Posterior cingulate gyrus (tissue), 11 donors: ENCODE measurements at places on chromosomes 6 and 20.

GRCh38 chr6:86961455-86962200 lies 24.3 kb downstream of the HTR1E start:
- no peak for DNase-seq

GRCh38 chr6:138155443-138155842 lies 6.3 kb upstream of the ARFGEF3 start:
- DNase-seq, result no peak

DNA sequence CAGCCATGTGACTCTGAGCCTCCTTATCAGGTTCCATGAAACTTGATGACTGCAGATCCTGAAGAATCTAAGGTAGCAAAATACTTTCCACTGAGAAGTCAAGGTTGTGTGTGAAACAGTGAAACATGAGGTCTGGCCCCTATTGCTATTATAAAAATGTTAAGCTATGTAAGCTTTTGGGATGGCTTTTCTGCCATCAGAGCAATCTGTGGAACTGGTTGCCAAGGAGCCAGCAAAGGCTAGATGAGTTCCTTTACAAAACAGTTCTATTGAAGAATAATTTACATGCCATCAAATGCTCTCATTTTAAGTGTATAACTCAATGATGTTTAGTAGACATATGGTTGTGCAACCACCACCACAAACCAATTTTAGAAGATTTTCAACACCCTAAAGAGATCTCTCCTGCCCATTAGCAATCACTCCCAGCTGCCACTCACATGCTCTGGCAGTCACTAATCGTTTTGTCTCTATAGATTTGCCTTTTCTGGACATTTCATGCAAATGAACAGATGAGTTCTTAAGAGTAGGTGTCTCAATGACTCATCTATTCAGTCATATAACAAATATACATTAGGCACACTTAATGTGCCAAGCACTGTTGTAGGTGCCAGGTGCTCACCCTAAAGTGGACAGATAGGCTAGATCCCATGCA lies 19.9 kb upstream of the MEP1A start:
- DNase-seq, result no peak

GRCh38 chr6:111113336-111114086 lies 26.2 kb downstream of the SLC16A10 start:
- DNase-seq, result no peak

DNA sequence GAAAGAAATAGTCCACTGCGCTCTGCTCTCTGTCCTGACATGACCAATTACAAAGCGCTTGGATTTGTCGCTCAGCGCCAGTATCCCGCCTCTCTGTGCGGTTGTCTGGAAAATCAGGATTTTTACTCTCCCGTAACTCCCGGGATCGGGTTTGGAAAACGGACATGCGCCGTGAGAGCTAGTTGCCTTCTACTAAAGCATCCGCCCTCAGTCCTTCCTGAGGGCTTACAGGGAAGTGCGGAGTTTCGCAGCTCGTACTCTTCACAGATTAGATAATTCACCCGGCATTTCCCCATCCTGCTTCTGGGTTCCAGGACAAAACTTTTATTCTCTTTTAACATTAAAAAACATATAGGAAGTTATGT lies 427 bp upstream of the MKKS start:
- DNase-seq, result peak; percentile 89

- no peak for DNase-seq
These were observed 8.9 kb downstream of the SNHG17 start for GRCh38 chr20:38426006-38426897.

- no peak for DNase-seq
These were observed 13.5 kb upstream of the SMIM26 start for GRCh38 chr20:18553746-18554145.

DNA sequence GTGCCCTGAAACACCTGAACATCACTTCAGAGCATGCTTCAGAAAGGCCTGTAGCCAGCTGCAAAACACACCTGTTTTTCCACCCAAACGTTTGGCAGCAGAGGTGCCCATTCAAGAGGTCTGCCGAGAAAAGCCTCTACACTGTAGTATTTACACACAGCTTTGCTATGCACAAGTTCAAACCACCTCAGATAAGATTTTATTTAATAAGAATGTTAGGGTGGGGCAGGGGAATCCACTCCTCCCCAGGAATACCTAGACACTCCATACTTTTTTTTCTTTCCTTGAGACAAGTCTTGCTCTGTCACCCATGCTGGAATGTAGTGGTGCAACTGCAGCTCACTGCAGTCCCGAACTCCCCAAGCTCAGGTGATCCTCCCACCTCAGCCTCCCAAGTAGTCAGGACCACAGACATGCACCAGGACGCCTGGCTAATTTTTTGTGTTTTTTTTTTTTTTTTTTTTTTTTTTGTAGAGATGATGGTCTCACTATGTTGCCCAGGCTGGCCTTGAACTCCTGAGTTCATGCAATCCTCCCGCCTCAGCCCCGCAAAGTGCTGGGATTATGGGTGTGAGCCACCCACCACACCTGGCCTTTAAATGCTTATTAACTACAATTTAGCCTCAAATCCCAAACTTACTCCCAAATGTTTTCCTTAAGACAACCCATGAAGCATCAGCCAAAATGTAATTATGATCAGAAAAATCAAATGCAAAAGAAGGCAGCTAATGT lies 9.7 kb downstream of the MRPL14 start:
- DNase-seq, result no peak

GRCh38 chr20:48725555-48725991 lies 102.2 kb downstream of the PREX1 start:
- no peak for DNase-seq

DNA sequence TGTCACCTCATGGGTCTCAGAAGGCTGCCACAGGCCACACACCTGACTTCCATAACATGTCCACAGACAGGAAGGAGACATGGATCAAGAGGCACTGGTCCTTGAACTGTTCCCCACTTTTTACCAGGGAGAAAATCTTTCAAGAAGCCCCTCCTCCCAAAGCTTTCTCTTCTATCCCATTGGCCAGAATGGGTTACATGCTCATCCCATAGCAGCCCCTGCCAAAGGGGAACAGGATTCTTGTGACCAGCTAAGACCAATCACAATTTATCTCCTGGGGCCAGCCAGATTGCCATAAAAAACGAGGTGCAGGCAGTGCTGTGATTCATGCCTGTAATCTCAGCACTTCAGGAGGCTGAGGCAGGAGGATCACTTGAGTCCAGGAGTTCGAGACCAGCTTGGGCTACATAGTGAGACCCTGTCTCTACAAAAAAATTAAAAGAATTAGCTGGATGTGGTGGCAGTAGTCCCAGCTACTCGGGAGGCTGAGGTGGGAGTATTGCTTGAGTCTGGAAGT lies 59.4 kb downstream of the TMEM242 start:
- no peak for DNase-seq

DNA sequence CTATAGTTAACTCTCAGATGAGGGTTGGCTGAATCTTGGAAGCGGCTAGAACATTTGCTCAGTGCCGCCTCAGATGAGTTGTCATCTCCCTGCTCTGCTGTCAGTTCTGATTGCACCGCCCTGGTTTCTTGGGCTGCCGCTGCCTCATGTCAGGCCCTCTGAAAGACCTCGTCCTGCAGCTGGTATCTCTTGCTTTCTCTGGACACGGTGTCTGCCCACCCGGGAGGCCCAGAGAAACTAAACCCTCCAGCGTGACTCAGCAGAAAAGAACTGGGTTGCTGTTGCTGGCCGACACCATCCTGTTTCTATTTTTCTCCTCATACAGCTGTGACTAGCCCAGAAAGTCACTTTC lies 355.4 kb downstream of the CD83 start:
- no peak for DNase-seq

- peak; percentile 96 for DNase-seq
These were observed 5.5 kb upstream of the ARMC12 start for GRCh38 chr6:35731414-35731735.

DNA sequence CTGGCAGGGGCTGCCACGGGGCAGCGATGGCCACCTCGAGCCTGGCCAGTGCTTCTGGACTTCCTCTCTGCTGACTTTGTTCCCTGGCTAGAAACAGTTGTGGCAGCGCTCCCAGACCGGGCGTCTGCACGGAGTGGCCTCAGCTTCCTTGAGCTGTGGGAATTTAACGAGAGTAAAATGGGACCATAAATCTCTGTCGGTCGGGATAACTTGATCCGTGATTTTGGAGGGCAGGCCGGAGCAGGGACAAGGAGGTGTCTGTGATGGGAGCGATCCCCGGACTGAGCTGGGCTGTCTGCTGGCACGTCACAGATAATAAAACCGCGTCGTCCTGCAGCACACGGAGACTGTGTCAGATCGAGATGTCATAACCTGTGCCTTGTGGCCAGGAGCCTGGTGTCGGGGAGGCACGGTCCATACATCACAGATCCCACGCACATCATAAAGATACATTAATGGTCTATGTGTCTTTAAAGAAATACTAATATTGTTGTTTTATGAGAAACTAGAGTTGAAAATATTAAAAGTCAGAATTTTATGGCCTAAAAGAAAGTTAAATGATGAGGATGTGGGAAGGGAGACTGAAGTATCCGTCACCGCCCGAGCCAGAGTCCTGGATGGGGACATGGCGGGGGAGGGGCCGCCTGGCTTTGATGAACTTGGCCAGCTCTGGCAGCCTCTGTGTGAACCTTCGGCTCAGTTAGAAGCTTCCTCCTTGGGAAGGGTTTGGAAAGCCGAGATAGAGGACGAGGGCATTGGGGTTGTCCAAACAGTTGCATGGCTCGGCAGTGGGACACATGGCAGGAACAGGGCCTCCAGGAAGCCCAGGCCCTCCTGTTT lies 6.5 kb upstream of the RBBP8NL start:
- DNase-seq, result peak; percentile 22

DNA sequence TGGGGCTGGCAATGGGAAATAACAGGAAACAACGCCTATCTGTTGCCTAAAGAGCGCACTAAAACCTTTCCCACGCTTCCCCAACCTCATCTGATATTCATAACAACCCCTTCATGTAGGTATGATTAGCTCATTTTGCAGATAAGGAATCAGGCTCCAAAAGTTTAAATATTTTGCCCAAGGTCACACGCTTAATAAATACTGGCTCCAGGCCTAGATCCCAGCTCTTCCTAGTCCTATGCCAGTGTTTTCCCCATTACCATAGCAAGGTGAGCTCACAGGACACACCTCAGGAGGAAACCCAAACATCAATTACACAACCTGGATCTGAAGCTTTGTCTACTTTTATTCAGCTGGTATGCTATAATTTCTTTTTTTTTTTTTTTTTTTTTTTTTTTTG lies 19.6 kb downstream of the MBOAT1 start:
- DNase-seq, result no peak

- no peak for DNase-seq
These were observed 43.3 kb upstream of the ARMC2 start for GRCh38 chr6:108804956-108805355.

GRCh38 chr6:919500-919899 lies 226.6 kb upstream of the EXOC2 start:
- no peak for DNase-seq

GRCh38 chr20:21554985-21555384 lies 41.1 kb upstream of the NKX2-2 start:
- DNase-seq, result peak; percentile 44

GRCh38 chr6:46584586-46584985 lies 68.0 kb downstream of the CYP39A1 start:
- no peak for DNase-seq

DNA sequence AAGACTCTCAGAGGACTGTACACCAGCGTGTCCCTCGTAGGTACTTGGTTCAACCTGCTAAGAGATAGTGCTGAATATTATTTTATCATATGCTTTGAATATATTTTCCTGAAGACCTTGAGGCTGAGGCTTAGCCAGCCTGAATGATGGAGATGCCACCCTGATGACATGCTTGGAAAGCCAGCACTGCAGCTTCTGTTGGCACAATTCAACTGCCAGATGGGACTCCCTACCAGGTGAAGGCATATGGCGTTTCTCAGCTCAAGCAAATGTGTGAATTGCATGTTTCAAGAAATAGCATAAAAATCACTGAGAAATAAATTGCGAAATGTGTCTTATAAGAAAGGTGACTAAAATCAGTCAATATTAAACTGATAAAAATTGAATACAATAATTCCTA lies 228.1 kb upstream of the CST7 start:
- no peak for DNase-seq

- no peak for DNase-seq
These were observed 37.6 kb downstream of the RRBP1 start for GRCh38 chr20:17644451-17644850.

DNA sequence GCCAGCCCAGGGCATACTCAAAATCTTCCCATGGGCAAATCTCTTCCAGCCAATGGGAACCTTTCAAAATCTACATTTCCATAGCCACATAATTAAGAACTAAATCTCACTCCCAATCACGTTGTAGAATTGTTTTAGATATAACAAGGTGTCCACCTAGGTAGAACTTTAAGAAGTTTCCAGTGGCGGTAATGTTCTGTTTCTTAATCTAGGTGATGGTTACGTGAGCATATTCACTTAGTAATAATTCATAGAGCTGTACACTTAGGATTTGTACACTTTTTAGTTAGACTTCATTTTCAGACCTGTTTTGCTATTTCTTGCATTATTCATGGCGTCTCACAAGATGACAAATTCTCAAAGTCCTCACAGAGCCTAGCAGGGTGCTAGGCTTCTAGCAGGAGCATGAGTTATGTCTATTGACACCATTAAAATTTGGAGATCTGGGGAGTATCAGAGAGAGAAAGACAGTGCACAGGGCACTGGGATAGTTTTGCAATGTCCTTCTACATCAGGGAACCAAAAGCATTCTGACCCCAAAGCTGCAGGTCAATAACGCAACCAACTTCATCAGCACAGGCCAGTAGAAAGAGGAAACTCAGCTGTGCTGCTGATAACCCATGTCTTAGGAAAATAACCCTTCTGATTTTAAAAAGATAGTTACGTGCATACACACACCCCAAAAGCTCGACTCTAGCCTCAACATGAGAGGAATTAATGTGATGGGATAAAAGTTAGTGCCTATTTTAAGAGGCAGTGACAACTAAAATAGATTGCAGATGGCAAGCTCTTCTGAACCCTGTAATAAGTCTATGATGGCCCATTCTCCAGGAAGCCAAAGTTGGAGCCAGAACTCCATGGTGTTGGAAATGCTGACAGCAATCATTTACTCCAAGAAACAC lies 518.1 kb upstream of the JARID2 start:
- DNase-seq, result no peak

DNA sequence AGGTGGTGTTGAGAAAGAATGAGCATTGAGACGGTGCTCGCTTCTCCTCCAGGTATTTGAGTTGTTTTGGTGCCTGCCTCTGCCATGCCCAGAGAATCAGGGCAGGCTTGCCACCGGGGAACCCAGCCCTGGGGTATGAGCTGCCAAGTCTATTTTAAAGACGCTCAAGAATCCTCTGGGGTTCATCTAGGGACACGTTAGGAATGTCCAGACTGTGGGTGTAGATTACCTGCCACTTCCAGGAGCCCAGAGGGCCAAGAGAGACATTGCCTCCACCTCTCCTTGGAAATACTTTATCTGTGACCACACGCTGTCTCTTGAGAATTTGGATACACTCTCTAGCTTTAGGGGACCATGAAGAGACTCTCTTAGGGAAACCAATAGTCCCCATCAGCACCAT lies 28.3 kb downstream of the SAYSD1 start:
- no peak for DNase-seq

DNA sequence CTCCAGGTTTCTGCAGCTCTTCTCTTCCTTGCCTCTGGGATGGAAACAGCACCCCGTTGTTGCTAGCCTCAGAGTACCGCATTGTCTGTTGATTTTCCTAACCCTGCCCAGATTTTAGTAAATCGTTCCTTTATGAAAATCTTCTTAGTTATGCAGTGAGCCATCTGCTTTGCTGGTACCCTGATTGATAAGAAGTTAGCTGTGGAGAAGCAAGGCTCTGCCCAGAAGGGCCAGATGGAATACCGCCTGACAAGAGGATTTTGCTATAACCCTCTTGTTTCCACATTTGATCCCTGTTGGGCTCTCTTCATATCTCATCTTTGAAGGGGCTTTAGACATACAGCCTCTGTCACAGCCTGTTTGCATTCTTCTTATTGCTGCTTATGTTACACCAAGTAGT lies 229.0 kb downstream of the CDKAL1 start:
- DNase-seq, result no peak

- no peak for DNase-seq
These were observed 657 bp upstream of the LTV1 start for GRCh38 chr6:143842461-143842901.
